ENCODE measurements at places on chromosomes 4 and X.

GRCh38 chr4:8070736-8071718 lies 87.6 kb downstream of the ABLIM2 start:
- DNase-seq = no peak
- no peaks in the 10 kb centered on the region for H3K4me1 ChIP-seq
- no peaks in the 10 kb centered on the region for H3K36me3 ChIP-seq

GRCh38 chr4:168853770-168854169 lies 156.3 kb downstream of the CBR4 start:
- H3K4me3 ChIP-seq = no peak overlapping the region
- no peaks in the 10 kb centered on the region for H3K36me3 ChIP-seq
- H3K27ac ChIP-seq = no peak overlapping the region
- DNase-seq = no peak

GRCh38 chrX:111506826-111507225 lies 4.6 kb upstream of the SERTM2 start:
- no peak overlapping the region for H3K27ac ChIP-seq
- no peak for DNase-seq
- no peak overlapping the region for H3K4me3 ChIP-seq
- no peaks in the 10 kb centered on the region for H3K36me3 ChIP-seq
- no peaks in the 10 kb centered on the region for H3K27me3 ChIP-seq
- H3K4me1 ChIP-seq = no peaks in the 10 kb centered on the region

GRCh38 chrX:51420610-51421009 lies 75.8 kb downstream of the NUDT11 start:
- H3K4me1 ChIP-seq = no peaks in the 10 kb centered on the region
- H3K4me3 ChIP-seq = no peak overlapping the region
- no peak overlapping the region for H3K27ac ChIP-seq
- DNase-seq = no peak

DNA sequence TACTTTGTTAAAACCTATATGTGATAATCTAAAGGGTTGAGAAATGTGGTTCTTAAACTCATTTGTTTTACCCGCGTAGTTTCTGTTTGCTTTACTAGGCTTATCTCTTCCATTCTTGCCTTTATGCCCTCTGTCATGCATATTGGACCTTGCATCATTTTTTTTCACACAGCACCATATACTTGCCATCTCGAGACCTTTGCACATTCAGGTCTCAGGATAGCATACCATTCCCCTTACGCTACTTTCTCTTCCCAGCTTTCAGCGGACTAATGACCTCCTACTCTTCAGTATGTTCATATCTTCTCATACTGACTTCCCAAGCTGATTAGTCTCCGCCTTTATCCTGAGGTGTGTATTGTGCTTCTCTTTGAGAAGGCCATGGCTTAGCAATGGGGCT lies 40.5 kb downstream of the USP38 start:
- no peaks in the 10 kb centered on the region for H3K4me1 ChIP-seq
- peaks cover 9% of the 10 kb centered on the region for H3K36me3 ChIP-seq
- no peak overlapping the region for H3K4me3 ChIP-seq
- DNase-seq = no peak
- no peak overlapping the region for H3K27ac ChIP-seq

DNA sequence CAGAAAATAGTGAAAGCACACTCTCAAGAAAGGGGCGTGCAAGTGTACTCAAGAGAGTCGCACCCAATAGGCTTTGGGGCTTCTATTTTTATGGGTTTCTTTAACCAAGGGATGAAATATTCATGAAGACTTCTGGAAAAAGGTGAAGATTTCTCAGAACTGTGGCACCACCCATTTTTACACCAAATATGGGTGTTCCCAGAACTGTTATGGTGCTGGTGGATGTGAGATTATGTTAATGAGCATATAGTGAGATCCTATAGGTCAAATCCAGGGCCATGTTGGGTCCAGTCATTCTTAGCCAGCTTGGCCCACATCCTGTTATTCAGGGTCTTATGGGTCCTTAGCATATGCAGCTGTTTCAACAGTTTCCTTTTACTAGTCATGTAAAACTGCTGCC lies 61.0 kb upstream of the SMIM10 start:
- no peak for DNase-seq
- H3K27ac ChIP-seq = no peak overlapping the region
- H3K27me3 ChIP-seq = no peaks in the 10 kb centered on the region

DNA sequence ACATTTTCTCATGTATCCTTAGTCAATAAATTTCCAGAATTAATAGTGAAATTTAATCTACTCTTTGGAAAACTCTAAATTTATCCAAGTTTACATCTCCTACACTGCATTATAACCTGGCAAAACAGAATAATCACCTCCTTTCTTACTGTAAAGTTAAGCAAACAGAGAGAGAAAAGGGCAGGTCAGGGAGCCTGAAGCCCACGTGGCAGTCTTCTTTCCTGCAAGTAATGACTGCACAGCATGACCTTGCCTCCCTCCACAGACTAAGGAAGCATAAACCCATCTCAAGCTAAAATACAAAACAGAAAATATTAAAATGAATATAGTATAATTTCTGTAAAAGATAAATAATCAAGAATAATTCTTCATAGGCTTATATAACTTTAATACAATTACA lies 1153.0 kb downstream of the C4orf33 start:
- no peak for DNase-seq
- H3K36me3 ChIP-seq = no peaks in the 10 kb centered on the region
- no peak overlapping the region for H3K27ac ChIP-seq
- no peak overlapping the region for H3K4me3 ChIP-seq
- H3K4me1 ChIP-seq = no peaks in the 10 kb centered on the region

- H3K4me3 ChIP-seq = no peak overlapping the region
- H3K27me3 ChIP-seq = no peaks in the 10 kb centered on the region
- no peaks in the 10 kb centered on the region for H3K36me3 ChIP-seq
- H3K27ac ChIP-seq = no peak overlapping the region
- no peak for DNase-seq
Measured at GRCh38 chr4:26839534-26839951, 21.1 kb upstream of the STIM2 start.

DNA sequence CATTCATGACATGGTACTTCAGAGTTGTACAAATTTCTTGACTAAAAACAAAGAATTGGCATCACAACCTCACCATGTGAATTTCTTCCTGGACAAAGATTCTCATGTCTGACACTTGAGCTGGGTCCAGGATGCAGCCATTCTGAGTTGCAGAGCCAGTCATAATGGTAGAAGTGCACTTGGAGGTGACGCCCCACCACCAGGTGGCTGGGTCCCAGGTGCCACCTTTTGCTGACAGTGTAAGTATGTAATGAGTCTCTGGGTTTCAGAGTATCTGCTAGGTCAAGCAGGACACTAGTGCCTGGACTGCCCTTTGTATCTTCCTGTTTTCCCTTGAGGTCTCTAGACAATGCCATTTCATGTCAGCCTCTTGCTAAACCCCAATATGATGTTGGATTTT lies 36.6 kb upstream of the WDR1 start:
- H3K27me3 ChIP-seq = no peaks in the 10 kb centered on the region
- no peak for DNase-seq
- H3K4me3 ChIP-seq = no peak overlapping the region
- no peaks in the 10 kb centered on the region for H3K36me3 ChIP-seq
- no peaks in the 10 kb centered on the region for H3K4me1 ChIP-seq
